Camera-type eye (tissue), 1 donor: ENCODE measurements at places on chromosomes 6 and 20. TPM values are rescaled to one million over a fixed set of nuclear protein-coding genes. Genes with fewer than 3 reads are reported as not detected.

CTCFL gene
- 0.27 TPM for total RNA-seq

SYCP2L gene
- 3.2 TPM for total RNA-seq

IL17A gene
- total RNA-seq: not detected

ZNF311 gene
- 2.9 TPM for total RNA-seq

BEND6 gene
- total RNA-seq: 5.8 TPM

ADGRF5 gene
- total RNA-seq: 28.0 TPM

LY86 gene
- total RNA-seq: 2.1 TPM

RGS17 gene
- total RNA-seq: 17.1 TPM

BANF2 gene
- total RNA-seq: not detected

TAAR2 gene
- not detected for total RNA-seq

OR2H1 gene
- total RNA-seq: not detected

ULBP3 gene
- 4.2 TPM for total RNA-seq

HUS1B gene
- 4.9 TPM for total RNA-seq

C6orf58 gene
- not detected for total RNA-seq

GNAS gene
- 781 TPM for total RNA-seq

ABRACL gene
- total RNA-seq: 5.3 TPM

EPB41L1 gene
- 105 TPM for total RNA-seq

SMIM13 gene
- 51.3 TPM for total RNA-seq

FOXQ1 gene
- 2.7 TPM for total RNA-seq

RIPPLY2 gene
- total RNA-seq: 2.7 TPM

ZGPAT gene
- total RNA-seq: 31.1 TPM

NRSN1 gene
- 12.5 TPM for total RNA-seq

GLP1R gene
- 0.88 TPM for total RNA-seq

NDRG3 gene
- 65.0 TPM for total RNA-seq

ZC3H12D gene
- 1.0 TPM for total RNA-seq

POPDC3 gene
- 5.4 TPM for total RNA-seq

LGSN gene
- 729 TPM for total RNA-seq
